ENCODE measurements at places on chromosomes 2 and 18.

DNA sequence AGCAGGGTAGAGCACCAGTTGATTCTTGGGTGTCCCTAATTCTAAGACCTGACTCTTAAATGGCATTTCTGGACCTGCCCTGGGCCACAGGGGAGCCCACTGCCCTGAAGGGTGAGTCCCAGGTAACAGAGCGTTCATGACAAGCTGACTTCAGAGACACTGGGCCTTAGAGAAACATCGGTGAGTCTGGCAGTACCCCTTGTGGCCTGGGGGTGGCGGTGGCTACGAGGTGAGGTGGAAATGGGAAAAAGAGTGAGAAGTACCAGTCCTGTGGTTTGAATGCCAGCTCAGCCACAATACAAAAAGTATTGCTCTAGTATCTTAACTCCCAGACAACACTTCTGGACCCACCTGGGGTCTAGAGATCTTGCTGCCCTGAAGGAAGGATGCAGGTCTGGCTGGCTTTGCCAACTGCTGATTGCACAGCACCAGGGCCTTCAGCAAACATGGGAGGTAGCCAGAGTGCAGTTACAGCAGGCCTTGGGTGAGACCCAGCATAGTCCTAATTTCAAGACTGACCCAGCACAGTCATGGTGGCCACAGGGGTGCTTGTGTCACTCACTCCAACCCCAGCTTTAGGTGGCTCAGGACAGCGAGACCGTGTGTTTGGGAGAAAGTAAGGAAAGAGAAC is 44.5 kb downstream of the USP34 start:
- no peak for DNase-seq

GRCh38 chr2:70889716-70890037 is 46.0 kb upstream of the ATP6V1B1 start:
- no peak for DNase-seq

DNA sequence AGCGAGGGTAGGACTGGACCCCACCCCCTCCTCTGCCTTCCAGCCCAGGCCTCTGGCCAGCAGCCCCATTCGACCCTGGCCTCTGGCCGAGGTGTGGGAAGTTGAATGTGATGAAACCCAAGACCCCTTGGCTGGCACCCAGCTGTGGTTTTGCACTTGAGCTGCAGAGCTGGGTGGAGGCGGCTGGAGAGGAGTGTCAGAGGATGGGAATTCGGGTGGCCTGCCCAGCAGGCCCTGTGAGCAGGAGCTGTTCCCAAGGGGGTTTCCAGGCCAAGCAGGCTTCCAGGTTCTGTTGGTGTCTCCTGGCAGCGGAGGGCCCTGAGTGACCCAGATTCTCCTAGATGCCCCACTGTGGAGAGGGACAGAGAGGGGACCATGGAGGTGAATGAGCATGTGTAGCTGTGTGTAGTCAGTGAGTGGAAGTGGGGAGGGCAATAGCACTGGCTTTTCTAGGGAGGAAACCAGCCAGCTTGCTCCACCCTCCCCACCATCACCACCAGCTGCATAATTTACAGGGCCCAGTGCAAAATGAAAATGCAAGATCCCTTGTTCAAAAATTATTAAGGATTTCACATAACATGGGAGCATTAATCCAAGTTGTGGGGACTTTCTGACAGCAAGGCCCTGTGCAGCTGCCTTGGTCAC is 172.2 kb upstream of the HAAO start:
- DNase-seq = peak; percentile 81

DNA sequence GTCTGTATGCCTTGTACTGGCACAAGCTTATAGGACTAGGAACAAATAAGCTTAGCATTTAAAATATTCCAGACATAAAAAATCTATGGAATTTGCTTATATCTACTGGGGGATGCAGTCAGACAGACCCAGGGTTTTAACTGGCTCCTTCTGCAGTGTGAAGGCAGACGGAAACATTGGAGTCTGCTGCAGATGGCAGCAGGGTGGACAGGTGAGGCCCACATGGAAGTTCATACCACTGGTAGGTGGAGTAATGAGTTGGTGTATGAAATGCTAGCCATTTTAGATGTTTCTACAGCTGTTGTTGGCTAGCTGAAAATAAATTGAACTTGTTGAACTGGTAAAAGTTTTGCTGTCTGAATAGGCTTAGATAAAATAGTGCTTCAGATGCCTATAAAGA is 17.7 kb downstream of the SPTBN1 start:
- no peak for DNase-seq

DNA sequence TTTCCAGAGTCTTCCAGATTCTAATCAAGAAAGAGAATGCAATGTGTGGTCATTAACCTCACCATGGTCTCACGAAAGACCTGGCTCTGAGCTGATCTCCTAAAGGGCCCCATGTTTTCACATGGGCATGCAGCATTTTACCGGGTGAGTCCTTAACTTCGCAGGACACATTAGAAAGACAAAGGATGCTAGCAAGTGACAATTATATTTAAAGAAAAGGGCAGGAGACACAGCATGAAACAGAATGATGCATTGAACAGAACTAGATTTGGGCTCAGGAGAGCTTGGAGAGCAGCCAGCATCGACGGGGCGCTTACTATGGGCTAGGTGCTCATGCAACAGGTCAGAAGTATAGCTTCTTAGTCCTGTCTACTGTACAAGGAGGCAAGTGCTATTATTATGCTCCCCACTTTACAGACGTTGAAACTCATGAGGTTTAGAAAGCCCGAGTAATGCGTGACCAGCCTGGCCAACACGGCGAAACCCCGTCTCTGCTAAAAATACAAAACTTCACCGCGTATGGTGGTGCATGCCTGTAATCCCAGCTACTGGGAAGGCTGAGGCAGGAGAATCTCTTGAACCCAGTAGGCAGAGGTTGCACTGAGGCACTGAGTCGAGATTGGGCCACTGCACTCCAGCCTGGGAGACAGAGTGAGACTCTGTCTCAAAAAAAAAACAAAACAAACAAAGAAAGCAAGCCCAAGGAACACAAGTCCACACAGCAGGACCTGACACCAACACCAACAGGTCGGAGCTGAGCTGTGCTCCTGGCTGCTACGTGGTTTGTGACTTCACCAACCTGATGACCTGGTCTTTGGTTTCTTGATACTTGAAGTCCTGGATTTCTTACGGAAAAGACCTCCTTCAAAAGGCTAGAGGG is 16.1 kb downstream of the MBP start:
- DNase-seq = no peak

- no peak for DNase-seq
These were observed 621.2 kb upstream of the ACVR2A start for GRCh38 chr2:147223553-147224060.

- DNase-seq = no peak
These were observed 123.2 kb upstream of the TWIST2 start for GRCh38 chr2:238724728-238725127.

DNA sequence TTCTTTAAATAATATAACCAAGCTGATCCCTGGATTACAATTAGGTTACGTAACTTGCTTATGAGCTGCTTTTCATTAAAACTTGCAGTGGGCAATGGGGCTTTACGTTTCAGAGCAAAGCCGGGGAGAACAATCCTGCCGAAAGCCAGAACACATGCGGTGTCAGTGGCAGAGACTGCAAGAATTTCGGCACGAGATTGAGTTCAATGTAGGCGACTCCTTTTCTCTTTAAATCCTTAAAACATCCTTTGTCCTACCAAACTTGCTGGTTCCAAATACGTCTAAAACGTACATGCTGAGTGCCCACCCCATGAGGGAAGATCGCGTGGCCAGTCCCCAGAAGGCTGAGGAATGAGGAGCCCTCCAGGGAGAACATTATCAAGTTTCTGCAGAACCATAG is 36.8 kb upstream of the NCOA1 start:
- no peak for DNase-seq

DNA sequence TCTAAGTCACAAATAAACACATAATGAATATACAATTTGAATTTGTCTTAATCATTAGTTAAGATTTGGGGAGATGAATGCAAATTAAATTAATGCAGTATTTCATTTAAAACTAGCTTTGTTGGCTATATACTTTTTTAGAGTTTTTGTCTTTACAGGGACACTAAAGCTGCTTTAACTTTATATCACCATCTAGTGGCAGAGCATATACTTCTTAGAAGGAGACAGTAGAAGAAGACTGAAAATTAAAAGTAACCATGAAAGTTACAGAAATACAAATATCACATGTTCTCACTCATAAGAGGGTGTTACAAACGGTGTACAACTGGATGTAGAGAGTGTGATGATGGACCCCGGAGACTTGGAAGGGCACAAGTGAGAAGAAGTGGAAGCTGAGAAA is 268.3 kb upstream of the NETO1 start:
- no peak for DNase-seq

- DNase-seq = peak; percentile 23
These were observed 36.5 kb downstream of the EFR3B start for GRCh38 chr2:25078170-25079049.

DNA sequence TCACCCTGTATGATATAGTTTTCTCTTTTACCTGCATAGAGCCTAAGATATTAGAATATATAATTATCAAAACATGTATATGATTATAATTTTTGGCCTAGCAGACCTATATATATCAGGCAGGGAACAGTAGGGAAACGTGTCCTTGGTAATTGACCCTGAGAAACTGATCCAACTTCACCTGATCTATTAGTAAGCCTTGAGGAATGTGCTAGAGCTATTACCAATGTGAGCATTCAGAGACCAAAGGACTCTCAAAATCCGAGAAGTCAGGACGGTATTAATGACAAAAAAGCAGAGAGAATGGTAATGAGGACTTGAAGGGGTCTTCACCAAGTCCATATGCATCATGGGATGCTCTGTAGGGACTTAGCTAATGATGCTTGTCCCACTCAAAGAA is 571.9 kb downstream of the CPS1 start:
- DNase-seq = no peak

- DNase-seq = no peak
These were observed 5.2 kb downstream of the TTC39C start for GRCh38 chr18:24019641-24020331.

- DNase-seq = no peak
These were observed 13.1 kb upstream of the CCNYL1 start for GRCh38 chr2:207698301-207698700.

- DNase-seq = peak; percentile 50
These were observed 36.0 kb downstream of the SULT1C2 start for GRCh38 chr2:108324531-108325255.

- no peak for DNase-seq
These were observed 314.1 kb upstream of the TRIB2 start for GRCh38 chr2:12402440-12403139.

DNA sequence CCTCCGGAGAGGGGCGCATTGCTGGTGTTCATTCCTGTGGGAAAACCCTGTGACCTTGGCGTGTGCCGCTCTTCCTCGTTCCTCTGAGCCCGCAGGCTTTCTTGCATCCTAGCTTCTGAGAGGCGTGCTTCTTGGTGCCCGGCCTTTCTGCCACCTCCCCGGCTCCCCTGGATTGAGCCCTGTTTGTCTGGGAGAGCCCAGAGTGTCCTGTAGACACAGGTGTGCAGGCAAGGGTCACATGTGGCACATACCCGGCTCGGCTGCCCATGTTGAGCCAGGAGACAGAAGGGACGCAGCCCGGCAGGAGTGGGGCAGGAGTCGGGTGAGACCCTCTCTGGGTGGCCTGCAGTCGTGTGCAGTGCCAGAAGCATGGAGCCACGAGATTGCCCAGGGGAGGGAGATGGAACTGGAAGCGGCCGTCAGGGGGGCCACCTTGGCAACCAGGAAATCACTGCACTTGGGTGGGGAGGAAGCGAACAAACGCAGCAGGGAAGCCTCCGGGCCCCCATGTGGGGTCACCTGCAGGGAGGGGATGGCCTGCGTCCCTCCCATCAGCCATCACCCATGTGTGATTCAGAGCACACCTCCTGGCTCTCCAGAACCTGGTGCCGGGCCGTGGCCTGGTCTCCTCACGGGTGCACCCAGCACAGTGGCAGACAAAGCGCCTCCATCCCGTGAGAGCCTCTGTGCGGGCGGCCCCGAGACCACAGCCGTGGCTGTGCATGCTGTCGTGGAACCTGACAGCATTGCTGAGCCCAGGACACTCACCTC is 92.9 kb downstream of the SH3BP4 start:
- DNase-seq = no peak

DNA sequence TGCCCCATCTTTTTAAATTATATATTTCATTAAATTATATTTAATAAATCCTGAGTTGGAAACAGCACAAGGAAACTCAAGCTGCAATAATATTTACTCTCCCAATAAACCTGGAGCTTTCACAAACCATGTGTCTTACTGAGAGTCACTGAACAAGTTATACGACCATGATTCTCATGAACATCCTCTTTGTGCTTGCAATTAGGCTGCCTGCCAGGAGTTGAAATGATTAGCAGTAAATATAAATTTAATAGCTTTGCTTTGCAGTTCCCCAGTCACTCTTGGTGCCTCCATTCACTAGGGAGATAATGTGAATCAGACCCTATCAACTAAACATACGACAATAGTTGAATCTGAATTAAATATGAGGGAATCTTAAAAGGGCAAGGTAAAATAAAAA is 905.1 kb downstream of the NRXN1 start:
- no peak for DNase-seq

DNA sequence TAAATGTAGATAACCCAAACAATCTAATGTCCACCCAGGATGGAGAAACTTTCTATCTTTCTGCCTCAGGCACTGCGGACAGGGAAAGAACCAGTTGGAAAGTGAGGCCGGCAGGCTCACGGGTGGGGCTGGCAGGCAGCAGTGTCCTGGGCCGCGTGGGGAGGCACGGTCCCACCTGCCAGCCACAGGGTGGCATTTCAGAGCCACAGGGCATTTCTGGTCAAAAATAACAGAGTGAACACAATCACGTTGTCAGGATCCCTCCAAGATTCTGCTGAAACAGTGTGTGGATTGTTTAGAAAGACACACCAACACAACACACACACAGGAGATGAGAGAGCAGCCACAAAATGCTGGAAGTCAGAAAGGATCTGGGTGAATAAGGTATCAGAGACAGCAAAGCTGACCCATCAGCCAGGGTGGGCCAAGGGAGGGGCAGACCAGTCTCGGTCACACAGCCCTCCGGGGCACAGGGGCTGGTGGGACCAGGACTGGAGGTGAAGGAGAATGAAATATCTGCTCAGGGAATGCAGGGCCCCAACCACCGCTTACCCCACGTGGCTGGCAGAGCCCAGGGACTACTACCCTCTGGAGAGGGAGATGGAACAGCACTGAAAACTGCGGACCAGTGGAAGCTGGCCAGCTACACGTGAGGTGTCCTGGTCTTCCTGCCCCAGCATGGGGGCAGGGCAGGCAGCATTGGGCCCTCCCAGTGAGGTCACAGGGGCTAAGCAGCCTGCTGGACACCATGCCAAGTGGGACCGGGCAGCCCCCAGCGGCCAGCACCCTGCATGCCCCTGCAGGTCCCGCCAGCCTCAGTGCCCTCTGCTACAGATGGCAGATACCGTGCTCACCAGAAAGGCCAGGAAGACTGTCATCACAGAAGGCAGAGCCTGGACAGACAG is 173.9 kb downstream of the HDAC4 start:
- no peak for DNase-seq

GRCh38 chr2:76296438-76296837 is 585.7 kb upstream of the GCFC2 start:
- DNase-seq = no peak

- no peak for DNase-seq
These were observed 5.2 kb upstream of the RTP5 start for GRCh38 chr2:241864168-241864849.

- no peak for DNase-seq
These were observed 2.4 kb upstream of the SATB2 start for GRCh38 chr2:199460101-199460671.

- no peak for DNase-seq
These were observed 172.0 kb downstream of the MIB1 start for GRCh38 chr18:21912339-21913239.

GRCh38 chr2:202716953-202717597 is 82.3 kb downstream of the FAM117B start:
- DNase-seq = no peak

- DNase-seq = no peak
These were observed 472.4 kb upstream of the SPHKAP start for GRCh38 chr2:228653884-228654283.
